ENCODE measurements at places on chromosomes 12 and 14.

DNA sequence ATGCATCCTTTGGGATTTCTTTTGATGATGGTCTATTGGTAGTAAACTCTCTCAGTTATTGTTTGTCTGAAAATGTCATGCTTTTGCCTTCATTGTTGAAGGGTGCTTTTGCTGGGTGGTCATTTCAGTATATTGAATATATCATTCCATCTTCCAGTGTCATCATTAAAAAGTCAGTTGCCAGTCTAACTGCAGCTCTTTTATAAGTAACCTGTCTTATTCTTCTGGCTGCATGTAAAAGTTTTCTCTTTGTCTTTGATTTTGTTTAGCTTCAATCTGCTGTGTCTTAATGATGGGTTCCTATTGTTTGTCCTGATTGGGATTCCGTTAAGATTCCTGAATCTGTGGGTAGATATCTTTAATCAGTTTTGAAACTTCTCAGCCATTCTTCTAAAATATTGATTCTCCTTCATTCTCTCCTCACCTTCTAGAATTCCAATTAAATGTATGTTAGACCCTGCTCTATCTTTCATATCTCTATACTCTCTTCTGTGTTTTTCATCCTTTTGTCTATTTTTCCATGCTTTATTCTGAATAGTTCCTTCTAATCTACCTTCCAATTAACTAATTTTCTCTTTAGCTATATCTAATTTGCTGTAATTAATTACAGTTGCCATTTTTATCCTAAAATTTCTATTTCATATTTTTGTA is 6.4 kb downstream of the OAS1 start:
- DNase-seq, result no peak

DNA sequence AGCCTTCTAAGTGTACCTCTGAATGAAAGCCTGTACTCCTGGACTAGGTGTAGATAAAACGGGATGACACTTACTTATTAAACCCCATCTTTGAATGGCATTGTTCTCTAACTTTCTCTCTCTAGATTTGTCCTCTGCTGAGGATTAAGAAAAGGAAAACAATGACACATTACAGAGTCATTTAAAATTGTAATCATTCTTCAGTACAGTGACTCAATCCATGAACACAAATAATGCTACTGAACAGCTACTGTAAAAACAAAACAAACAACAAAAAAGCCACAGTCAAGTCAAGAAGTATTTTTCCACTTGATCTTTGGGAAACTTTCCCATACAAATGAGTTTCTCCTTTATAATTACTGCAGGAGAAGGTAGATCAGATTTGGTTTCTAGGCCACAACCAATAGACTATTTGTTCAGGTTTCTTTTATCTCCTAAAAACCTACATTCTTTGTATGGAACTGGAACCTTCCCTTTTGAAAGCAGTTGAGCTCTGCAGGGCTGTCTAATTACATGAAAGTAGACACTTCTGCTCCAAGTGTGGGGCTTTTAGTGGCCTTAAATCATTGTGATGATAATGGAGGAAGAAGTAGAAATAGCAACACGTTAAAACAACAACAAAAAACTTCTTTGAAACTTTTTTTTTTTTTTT is 219.1 kb downstream of the ESR2 start:
- DNase-seq, result no peak

DNA sequence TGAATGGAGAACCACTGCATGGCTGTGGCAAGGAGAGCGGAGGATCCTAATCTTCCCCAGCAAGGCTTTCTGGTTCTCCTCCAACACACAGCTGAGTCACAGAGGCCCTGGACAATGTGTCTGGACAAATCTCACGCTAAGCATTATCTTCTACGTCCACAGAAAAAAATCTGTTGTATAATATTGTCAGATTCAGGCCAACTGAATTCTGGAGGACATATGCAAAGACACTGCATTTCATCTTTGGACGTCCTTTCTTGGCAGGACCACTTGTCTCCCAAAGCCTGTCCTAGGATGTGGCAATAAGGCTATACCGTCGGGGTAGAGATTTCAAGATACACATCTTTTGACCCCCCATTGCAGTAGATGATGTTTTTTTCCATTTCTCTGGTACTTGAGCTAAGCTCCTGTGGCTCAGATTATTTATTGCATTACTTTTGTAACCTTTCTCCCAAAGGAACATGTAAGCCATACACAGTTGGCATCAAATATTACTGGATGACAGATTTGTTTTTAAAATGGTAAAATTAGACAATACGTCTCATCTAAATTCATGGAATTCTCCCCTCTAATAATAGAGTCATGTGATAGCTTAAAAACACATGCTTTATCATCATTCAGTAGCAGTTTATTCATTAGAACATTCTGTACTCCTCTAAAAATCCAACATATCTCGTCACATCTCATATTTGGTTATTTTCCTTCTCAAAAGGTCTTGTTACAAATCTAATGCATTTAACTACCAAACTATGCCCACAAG is 19.4 kb downstream of the LMO3 start:
- DNase-seq, result no peak

DNA sequence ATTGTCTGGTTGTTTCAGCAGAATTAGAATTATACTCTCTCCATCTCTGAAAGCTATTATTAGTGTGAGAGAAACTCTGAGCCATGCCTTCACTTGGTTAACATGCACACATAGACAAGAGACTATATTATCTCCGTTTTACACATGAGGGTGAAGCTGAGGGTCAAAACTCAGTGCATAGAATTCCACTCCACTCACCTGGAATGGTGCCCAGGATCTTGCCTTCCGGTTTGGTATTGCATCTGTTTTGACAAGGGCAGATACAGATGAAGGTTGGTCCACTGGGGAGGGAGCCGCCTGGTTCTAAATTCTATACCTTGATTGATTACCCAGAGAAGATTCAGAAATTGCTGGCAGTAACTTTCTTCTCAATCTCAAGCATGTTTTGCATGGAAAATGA is 149.5 kb upstream of the PELI2 start:
- DNase-seq, result no peak

DNA sequence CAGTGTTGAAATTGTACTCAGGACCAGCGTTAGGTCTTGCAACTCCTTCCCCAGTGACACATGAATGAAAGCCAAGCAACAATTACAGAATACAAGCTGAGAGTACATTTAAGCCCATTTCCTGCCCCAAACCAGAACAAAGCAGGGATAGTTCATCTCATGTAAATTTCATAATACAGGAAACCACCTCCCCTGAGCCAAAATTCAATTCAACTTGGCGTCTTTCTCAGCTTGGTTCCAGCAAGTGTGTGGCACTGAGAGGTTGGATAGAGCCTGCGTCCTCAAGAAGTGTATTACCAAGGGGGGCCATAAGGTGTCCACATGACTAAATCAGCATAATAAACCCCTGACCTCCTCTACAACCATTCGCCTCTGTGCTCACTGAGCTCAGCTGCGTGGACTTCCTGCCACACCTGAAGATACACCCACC is 278.9 kb upstream of the CRY1 start:
- DNase-seq, result no peak

- DNase-seq, result peak; percentile 22
These were observed 38.0 kb downstream of the TMEM63C start for GRCh38 chr14:77219591-77219990.

- DNase-seq, result no peak
These were observed 13.1 kb upstream of the LGR5 start for GRCh38 chr12:71426300-71427047.

DNA sequence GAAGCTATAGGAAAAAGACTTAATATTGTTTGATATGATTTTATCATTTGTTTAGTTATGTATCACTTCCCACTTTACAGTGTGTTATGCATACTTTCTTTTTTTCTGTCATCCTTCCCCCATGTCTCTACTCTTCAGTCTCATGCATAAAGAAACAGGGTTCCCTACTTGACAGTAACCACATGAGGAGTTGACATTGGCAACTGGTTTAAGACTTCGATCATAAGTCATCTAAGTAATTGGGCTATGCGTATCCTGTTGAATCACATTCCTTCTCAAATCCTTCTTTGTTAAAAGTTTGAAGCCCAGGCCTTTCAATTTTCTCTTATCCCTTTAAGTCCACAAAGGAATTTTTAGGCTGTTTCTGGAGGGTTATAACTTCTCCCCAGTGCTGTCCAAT is 358.7 kb downstream of the RAD51B start:
- no peak for DNase-seq

DNA sequence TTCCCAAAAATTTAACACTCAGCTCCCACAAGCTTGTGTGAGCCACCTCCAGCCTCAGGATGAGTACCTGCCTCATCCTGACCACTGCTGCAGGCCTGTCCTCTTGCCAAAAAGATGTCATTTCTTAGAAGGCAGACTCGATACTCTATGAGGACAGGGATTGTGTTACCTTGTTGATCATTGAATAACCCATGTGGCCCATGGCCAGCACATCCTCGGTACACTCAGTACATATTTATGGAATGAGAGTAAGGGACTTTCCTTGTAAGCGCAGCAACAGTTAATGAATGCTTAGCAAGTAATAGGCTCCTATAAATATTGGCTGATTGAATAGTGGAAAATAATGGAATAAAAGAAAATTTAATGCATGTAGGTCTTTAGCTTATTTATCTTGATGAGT is 15.3 kb upstream of the DGLUCY start:
- DNase-seq, result no peak

- DNase-seq, result no peak
These were observed 82.2 kb downstream of the ADCK1 start for GRCh38 chr14:77882098-77882497.

All from LNCaP clone FGC (cell line).